Type B pancreatic cell (in vitro differentiated cells): ENCODE measurements at places on chromosomes 13 and 19. TPM values are rescaled to one million over a fixed set of nuclear protein-coding genes. Genes with fewer than 3 reads are reported as not detected.

BRCA2 gene
- total RNA-seq = 4.3 and 10.6 TPM in 2 replicates

AP2S1 gene
- 128 and 135 TPM in 2 replicates for total RNA-seq

MAP4K1 gene
- 2.4 and 16.8 TPM in 2 replicates for total RNA-seq

GRIK5 gene
- 1.8 and 5.8 TPM in 2 replicates for total RNA-seq

DIS3 gene
- total RNA-seq = 41.7 and 69.7 TPM in 2 replicates

UBE2L5 gene
- not detected in 2 replicates for total RNA-seq

DCT gene
- 19.7 TPM in 1 of 2 replicates, not detected in the other for total RNA-seq

ZNF813 gene
- 7.6 and 10.6 TPM in 2 replicates for total RNA-seq
